Cortex of kidney (tissue), 1 donor: ENCODE measurements at places on chromosomes 16 and 17.

DNA sequence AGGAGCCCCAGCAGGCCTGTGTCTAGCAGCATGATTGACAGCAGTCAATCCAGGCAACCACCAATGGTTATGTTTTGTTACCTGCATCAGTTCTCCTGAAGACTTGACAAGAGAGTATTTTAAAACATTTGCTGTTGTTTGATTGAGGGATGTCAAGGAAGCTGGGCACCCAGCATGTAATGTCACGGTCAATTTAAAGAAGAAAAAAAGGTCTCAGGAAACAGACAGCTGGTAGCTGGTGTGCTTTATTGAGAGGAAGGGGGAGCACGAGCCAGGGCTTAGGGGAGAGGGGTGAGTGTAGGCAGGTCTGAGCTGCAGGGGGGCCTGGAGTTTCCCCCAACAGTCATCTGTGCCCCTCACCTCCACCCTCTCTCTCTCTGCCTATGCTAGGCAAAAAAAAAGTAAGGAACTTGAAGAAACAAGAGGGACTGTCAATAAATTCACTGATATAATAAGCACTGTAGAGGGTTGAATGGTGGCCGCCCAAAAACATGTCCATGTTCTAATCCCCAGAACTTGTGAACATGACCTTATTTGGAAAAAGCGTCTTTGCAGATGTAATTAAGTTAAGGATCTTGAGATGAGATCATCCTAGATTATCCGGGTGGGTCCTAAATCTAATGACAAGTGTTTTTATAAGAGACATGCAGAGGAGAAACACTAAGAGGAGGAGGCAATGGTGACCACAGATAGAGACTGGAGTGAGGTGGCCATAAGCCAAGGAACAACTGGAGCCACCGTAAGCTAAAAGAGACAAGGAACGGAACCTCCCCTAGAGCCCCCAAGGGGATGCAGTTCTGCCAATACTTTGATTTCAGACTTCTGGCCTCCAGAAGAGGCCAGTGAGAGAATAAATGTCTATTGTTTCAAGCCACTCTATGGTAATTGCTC is 14.5 kb downstream of the TSPOAP1 start:
- DNase-seq: no peak

- no peak for DNase-seq
Observed at GRCh38 chr16:9840761-9841665, 341.2 kb downstream of the GRIN2A start.

- DNase-seq: no peak
Observed at GRCh38 chr16:72794986-72795385, 252.9 kb downstream of the ZFHX3 start.

DNA sequence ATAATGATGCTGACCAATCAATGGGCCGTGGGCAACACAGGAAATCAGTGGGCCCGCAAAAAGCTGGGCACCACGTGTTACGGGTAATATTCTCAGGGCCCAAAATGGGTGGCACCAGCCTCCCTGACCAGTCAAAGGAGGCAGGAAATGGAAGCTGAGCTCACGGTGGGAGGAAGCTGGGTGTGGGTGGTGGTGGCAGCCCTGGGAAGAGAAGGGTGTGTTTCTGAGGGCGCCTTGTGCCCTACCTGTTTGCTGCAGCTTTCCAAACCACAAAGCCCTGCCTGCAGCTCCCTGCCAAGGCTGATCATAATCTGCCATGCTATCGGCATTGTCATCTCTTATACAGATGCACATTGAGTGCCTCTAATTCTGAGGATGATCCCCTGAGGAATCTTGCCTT is 457.9 kb downstream of the SLC39A11 start:
- DNase-seq: no peak
